ENCODE measurements at places on chromosomes 1 and 21.

DNA sequence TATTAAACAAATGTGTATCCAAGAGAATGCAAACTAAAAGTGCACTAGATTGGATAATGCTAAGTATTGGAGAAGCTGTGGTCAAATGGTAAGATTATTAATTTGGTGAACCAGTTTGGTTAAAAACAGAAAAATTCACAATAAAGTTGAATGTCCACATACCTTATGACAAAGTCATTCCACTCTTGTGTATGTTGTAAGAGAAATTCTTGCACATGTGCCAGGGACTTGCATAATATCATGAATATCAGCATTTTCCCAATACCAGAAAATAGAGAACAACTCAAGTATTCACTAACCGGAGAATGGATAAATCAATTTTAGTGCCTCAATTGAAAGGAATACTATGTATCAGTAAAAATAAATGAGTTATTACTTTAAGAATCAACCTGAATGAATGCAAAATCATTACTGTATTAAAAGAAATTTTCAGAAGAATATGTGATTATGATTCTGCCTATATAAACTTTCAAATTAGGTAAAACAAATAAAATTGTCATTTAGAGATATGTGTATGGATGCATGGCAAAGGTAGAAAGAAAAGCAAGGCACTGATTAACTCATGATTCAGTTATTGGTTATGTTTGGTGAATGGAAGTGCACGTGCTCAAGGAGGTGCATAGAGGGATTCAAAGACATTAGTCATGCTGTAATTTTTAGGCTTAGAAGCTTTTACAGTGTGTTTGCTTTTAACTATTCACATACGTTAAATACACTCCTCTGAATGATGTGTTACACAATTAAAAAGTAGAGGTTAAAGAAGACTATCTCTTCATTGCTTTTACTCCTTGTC lies 217.4 kb upstream of the KCNK2 start:
- no peak for DNase-seq

GRCh38 chr1:225684741-225685140 lies 31.8 kb upstream of the ENAH start:
- no peak for DNase-seq

DNA sequence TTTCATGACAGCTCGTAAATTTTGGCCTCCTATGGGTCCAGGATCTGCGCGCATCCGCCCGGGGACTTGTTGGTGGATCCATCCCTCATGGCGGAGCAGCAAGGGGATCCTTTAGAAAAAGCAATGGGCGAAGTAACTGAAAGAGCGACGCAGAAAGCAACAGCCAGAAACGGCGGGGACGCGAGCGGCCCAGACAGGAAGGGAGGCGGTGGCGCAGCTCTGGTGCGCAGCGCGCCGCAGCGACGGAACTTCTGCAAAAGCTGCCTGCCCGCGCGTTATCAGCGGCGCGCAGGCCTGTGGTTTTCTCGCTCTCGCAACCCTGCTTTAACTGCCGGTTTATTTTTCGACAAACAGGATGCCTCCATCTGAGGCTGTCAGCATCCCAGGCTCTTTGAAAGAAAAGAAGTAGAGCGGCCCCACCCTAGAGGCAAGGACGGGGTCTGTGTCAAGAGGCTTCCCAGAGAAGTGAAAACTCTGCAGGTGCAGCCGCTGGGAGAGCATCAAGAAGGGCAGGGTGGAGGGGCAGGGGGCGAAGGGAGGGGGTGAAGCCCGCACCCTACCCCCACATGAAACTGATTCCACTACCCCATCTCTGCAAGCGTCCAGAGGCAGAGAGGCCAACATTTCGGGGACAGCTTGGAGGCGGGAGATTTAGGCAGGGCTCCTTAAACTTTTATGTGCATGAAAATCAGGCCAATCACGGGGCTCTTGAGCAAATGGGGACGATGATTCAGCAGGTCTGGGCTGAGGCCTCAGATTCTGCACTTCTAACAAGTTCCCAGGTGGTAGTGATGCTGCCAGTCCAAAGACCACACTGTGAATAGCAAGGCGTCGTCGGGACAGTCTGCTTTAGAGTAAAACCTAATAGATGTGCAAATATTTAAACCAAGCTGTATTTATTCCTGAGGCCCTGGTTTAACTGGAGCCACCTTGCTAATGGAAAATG lies 22.2 kb downstream of the RUNX1 start:
- no peak for DNase-seq

- DNase-seq: no peak
Measured at GRCh38 chr1:52057255-52057654, 1.2 kb downstream of the BTF3L4 start.

DNA sequence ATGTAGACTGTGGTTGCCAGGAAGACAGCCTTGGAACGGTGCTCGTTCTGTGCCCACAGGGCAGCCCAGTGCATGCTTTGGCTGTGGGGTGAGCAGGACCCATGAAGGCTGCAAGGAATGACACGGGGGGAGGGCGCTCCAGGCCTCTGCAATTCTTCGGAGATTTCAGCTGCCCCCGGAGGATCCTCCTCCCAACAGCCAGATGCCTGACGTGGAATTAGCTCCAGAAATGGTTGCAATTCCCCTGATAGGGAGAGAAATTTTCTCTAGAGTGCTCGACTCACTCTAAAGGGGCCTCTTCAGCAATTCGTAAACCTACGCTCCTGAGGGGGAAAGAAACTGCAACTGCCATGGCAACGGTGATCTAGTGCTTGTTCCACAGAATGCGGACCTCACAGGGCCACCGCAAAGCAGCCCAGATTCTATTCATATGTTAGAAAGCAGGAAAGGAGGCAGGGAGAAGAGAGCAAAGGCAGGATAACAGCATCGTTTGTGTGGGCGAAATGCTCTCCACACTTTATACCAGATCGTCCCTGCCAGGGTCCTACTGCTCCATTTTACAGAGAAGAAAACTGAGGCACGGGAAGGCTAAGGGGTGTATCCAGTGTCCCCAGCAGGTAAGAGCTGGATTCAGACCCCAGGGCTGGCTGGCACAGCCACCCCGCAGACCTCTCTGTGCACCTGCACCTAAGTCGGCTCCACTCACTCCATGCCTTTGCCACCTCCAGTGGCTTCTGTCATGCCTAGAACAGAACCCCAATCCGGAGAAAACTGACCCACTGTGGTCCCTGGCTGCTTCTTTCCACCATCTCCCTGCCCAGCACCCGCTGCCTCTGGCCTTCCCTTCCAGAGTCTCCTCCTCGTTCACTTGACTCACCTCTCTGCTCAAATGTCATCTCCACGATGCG lies 11.9 kb upstream of the PDE9A start:
- no peak for DNase-seq

- no peak for DNase-seq
Measured at GRCh38 chr1:115748401-115749150, 19.9 kb downstream of the CASQ2 start.

All from cortex of kidney (tissue), 1 donor.